ENCODE measurements at places on chromosomes 2 and 18. TPM values are rescaled to one million over a fixed set of nuclear protein-coding genes. Genes with fewer than 3 reads are reported as not detected.
A peak's percentile ranks its signal among the peaks of the same experiment; 100 is the strongest.

- DNase-seq = no peak
- H3K27me3 ChIP-seq = no peaks in the 10 kb centered on the region
- no peaks in the 10 kb centered on the region for H3K4me1 ChIP-seq
- no peaks in the 10 kb centered on the region for H3K36me3 ChIP-seq
Observed at GRCh38 chr2:43685357-43685756, 9.1 kb upstream of the C1GALT1C1L start.

The ERICH2 gene
- total RNA-seq = 1.4 TPM

The IL36RN gene
- total RNA-seq = not detected

DNA sequence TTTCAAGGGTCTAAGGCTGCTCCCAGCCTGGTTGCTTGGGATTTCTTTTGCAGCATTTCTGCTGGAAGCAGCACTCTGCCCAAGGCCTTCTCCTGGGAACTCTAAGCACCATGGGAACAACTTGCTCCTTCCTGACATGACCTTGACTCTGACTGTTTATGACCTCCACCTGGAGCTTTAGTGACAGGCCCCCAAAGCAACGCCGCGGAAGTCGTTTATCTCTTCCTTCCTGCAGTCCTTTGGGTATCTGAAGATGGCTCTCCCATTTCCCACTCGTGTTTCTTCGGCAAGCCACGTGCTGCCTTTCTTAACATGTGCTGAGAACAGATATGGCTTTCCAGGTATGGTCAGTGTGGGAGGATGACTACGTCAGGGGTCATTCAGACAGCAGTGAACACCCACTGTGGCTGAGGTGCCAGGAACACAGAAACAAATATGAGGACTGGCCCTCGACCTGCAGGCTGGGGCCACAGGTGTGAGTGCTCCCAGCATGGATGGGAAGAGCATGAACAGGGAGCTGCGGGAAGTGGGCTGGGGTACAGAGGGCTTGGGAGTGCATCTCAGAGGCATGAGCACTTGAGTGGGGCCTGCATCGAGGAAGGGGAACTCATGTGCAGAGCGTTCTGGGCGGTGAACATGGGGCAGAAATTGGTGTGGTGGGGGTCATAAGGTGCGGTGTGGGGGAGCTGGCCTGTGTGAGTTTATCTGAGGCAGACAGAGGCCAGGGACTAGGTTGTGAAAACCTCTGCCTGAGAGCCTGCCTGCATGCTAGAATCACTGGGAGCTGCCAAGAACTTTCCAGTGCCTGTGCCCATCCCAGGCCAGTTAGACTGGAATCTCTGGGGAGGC, 140.5 kb downstream of the TSN start:
- no peaks in the 10 kb centered on the region for H3K4me1 ChIP-seq
- no peaks in the 10 kb centered on the region for H3K27me3 ChIP-seq
- H3K36me3 ChIP-seq = no peaks in the 10 kb centered on the region
- no peak overlapping the region for H3K4me3 ChIP-seq

The CEP76 gene
- 25.1 TPM for total RNA-seq

GRCh38 chr2:234911271-234911670, 40.5 kb upstream of the SH3BP4 start:
- no peaks in the 10 kb centered on the region for H3K36me3 ChIP-seq
- H3K4me3 ChIP-seq = no peak overlapping the region
- no peaks in the 10 kb centered on the region for H3K27me3 ChIP-seq
- peaks cover 6% of the 10 kb centered on the region for H3K4me1 ChIP-seq
- H3K27ac ChIP-seq = no peak overlapping the region

The ZC3H6 gene
- total RNA-seq = 1.3 TPM

DNA sequence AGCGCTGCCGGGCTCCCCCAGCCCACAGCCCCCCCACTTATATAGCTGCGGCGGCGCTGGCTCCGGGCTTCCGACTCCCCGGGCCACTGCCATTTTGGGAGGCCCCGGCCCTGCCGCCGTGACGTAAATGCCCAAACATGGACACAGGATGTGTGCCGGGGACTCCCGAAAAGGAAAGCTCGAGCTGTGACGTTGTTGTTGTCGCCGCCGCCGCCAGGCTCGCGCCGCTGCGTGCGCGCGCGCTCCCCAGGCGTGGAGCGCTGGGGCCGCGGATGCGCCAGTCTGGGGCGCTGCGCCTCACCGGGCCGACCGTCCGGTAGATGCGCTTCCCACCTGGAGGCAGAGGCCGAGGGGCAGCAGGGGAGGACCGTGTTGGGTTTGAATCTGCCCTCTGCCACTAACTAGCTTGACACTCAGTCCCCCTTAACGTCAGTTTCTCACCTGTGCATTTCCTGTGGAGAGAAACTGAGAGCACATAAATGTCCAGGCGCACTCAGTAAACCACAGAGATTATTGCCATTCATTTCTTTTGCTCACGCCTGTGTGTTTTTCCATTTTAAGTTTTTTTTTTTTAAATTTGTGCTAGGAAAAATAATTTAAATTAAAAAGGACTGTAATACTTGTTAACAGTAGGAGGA, at the start of gene EGR4:
Gene EGR4, minus strand, starts transcription at position 15 of the 638 bp plus-strand sequence. CDS start 231 bp downstream, outside the sequence.
- no peaks in the 10 kb centered on the region for H3K36me3 ChIP-seq
- H3K4me1 ChIP-seq = no peaks in the 10 kb centered on the region
- H3K27ac ChIP-seq = no peak within 1 kb of the TSS
- DNase-seq = peak; percentile 52
- peaks cover 84% of the 10 kb centered on the region for H3K27me3 ChIP-seq
- H3K4me3 ChIP-seq = peak within 1 kb of the TSS; percentile 59

GRCh38 chr18:3117493-3118192, 102.1 kb downstream of the MYOM1 start:
- peak; percentile 93 for DNase-seq
- no peaks in the 10 kb centered on the region for H3K36me3 ChIP-seq
- H3K4me1 ChIP-seq = peaks cover 50% of the 10 kb centered on the region
- no peaks in the 10 kb centered on the region for H3K27me3 ChIP-seq
- no peak overlapping the region for H3K4me3 ChIP-seq

The HRH4 gene
- total RNA-seq = not detected
